AG04450 (cell line): ENCODE measurements at places on chromosomes 2 and 18.
A peak's percentile ranks its signal among the peaks of the same experiment; 100 is the strongest.

GRCh38 chr2:85926526-85926925, 37.7 kb upstream of the ST3GAL5 start:
- DNase-seq: no peak

GRCh38 chr2:214881647-214882202, 72.2 kb upstream of the BARD1 start:
- no peak for DNase-seq

GRCh38 chr2:233036162-233036838, 3.8 kb downstream of the NEU2 start:
- DNase-seq: no peak

GRCh38 chr18:59096098-59096789, 43.4 kb upstream of the SEC11C start:
- no peak for DNase-seq

DNA sequence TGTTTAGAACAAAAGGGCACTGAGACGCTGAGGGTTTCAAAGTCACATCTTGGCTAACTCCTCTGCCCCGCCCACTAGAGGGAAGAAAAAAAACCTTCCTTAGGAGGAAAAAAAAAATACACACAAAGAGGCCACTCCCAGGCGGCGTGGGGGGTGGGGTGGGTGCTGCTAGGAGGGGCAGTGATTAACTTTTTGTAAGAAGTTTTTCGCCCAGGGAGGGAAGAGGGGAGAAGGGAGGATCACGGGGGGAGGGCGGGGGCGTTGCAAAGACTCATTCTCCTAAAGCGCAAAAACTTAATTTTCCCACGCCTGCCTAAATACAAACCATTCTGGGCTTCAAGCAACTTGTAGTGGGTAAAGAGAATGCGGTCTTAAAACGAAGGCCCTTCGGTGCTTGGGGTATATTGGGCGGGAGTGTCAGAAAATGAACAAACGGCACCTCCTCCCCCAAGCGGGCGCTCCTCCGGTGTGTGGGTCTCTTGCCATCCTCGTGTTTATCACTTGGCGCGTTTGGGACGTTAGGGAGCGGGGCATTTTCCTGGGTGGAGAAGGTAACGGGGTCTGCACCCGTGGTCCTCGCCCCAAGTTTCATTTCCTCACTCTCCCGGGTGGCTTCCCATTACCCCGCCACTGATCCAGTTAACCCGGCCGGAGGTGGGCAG, 1.7 kb downstream of the CXCR4 start:
- no peak for DNase-seq

DNA sequence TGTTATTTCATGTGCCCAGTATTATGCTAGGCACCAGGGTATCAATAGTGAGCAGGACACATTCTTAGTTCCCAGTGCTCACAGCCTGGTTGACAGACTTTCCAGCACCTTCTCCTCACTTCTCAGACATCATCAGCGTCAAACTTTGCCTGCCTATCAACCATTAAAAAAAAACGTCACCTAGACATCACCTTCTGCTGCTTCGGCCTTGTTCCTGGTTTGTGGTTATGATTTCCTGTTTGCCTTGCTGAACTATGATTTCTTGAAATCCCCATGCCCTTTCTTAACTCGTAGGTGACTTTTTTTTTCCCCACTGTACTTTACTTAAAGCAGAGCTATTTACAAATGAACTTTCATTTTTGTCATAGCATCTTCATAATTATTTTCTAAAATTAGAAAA, 60.4 kb upstream of the NABP1 start:
- no peak for DNase-seq

DNA sequence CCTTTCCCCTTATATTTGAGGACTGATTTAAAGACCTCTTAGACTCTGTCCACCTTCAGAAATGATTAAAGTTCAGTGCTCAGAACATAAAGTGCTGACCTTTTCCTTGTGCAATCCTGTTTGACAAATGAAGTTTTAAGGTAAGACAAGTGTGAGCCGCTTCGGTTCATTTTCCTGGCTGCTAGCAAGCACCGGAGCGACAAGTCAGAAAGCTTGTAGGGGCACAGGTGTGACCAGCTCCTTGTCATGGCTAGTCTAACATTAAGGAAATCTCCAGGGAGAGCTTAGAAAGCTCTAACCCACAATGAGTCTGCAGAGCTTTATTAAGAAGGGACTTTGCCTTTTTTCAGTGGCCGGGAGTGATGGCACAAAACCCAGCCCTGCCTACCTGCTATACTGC, 2.3 kb upstream of the NCKAP5 start:
- DNase-seq: no peak

DNA sequence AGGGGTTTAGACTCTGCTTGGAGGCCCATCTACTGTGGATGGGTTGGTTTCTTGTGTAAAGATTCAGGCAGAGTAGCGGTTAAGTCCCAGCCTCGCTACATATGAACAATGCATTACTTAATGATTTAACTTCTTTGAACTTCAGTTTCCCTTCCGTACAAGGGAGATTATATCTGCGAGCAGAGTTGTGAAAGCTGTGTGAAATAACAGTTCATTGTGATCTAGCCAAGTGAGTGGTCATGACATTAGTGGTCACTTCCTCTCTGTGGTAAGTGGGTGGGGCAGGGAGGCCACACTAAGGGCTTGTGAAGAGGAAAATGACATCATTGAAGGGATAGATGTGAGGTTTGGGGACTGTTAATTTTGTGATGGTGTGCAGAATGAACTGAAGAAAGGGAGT, 14.1 kb upstream of the MEX3C start:
- DNase-seq: no peak

- no peak for DNase-seq
Measured at GRCh38 chr2:229774237-229774636, 59.9 kb upstream of the DNER start.

DNA sequence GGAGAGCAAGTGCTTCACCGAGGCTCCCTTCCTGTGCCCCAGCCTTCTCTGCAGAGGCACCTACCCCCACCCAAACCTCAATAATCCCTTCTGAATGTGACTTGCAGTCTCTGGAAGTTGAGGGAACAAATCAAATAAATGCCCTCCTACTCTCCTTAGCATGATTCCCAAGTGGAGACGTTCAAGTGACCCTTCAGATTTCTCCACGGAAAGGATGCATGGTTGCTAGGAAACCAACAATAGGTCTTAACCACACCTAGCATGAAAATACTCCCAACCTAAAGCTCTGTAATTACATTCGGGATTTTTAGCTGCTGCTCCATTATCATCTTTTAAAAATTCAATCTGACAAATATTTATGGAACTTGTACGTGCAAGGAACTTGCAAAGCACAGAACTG, 50.2 kb upstream of the CABLES1 start:
- no peak for DNase-seq

GRCh38 chr2:180327185-180327584, 320.1 kb upstream of the CWC22 start:
- DNase-seq: no peak

DNA sequence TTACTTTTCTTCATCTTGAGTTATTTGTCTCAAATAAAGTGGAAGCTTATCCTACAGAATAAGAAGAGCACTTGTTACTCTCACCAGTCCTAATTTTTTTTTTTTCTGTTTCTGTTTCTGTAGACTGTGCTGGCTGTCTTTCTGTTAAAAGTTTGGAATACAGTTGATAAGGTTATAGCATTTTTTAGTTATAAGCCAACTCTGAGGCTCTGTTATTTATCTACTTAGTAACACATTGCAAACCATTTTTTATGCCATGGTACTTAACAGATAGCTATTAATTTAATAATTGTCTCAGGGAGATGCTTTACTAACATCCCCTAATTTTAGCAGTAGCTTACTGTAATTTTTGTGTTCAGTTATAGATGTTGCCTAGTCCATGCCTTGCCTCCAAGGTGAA, 37.9 kb downstream of the CREB1 start:
- DNase-seq: no peak

DNA sequence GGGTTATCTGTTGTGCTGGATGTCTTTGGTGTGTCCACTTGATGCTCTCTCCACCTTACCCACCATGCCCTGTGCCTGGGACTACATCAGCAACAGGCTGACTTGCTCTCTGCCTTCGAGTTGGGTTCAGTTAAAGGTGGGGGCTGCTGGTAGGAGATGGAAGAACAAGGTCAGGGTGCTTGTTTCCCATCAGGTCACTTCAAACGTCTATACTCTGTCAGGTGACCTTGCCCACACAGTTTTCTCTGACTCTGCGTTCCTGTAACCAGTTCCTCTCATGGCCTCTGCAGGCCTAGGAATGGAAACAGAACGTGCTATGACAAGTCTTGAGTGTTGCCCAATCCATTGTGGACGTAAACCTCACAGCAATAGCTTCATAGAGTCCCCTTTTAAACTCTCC, 38.4 kb upstream of the PAPOLG start:
- DNase-seq: no peak

DNA sequence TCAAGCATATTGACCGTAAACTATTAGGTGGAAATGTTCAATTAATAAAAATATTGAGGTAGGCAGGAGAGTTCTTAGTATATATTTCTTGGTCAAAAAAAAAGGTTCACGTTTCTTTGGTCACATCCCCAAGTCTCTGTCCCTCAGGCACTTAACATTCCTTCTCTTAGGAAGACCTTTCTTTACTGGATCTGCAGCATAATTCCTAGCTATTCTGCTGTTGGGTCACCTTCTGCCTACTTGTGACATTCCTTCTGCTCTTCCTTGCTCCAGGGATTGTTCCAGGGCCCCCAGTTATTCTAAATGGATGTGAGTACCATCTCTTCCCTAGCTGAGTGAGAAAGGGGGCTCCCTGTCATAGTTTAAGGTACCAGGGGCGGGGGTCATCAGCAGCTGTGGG, 4.2 kb downstream of the UGP2 start:
- DNase-seq: no peak

DNA sequence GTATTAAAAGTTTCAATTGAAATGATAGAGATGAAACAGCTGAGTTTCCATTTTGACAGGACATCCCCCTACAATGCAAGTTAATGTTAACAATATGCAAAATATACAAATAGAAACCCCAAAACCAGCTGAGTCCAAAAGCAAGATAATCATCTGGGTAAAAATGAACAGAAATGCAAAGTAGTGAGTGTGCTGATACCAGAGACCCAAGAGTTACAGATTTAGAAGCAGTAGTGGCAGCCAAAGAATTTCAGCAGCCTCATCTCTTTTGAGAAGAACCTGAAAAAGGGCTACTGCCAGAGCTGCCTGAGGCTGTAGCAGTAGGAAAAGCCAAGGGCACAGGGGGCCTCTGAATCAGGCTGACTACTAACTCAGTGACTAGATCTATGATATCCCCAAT, 82.6 kb downstream of the THADA start:
- DNase-seq: no peak

DNA sequence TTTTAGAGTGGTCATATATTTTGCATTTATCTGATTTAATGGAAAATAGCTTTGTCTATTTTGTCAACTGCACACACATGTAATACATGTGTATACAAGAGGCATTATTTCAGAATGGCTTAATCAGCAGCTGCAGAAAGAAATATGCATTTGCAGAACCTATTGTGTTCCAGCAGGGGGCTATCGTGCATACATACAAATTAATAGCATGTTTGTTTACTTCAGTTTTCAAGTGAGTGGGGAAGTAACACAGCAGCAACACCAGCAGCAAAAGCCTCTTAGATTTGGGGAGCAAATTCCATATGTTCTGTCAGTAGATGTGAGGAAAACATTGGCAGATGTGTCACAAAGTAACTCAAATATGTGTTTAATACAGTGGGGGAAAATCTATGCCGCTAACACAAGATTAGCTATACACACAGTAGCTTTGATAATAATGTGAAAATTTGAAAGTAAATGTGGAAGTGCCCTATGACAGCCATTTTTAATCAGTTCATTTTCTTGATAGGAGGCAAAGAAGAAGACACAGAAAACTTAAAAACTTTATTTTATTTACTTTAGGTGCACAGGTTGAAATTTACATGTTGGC, 218.1 kb downstream of the WDR7 start:
- DNase-seq: peak; percentile 41

- DNase-seq: no peak
Measured at GRCh38 chr2:53114582-53114981, 653.0 kb upstream of the CHAC2 start.

- no peak for DNase-seq
Measured at GRCh38 chr2:239609607-239610310, 208.9 kb upstream of the HDAC4 start.

GRCh38 chr2:102081606-102082005, 60.9 kb upstream of the IL1R1 start:
- no peak for DNase-seq

GRCh38 chr18:24924066-24924716, 427.8 kb downstream of the ZNF521 start:
- no peak for DNase-seq

DNA sequence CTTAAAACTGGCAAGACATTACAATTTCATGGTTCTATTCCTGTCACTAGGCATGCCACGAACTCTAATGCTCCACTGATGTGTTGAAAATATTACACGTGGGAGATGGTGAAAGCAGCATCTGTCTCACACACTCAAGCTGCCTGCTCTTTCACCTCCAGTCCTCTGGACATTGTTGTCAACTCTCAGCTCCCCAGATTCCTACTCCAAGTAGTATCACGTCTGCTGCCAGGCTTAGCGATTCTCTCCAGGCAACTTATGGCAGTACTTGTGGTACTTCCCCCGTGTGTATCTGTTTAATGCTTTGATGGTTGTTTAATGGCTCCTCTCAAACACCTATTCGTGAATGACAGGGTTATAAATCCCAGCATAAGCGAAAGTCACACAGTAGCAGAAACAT, 103.8 kb downstream of the TMEFF2 start:
- DNase-seq: no peak

DNA sequence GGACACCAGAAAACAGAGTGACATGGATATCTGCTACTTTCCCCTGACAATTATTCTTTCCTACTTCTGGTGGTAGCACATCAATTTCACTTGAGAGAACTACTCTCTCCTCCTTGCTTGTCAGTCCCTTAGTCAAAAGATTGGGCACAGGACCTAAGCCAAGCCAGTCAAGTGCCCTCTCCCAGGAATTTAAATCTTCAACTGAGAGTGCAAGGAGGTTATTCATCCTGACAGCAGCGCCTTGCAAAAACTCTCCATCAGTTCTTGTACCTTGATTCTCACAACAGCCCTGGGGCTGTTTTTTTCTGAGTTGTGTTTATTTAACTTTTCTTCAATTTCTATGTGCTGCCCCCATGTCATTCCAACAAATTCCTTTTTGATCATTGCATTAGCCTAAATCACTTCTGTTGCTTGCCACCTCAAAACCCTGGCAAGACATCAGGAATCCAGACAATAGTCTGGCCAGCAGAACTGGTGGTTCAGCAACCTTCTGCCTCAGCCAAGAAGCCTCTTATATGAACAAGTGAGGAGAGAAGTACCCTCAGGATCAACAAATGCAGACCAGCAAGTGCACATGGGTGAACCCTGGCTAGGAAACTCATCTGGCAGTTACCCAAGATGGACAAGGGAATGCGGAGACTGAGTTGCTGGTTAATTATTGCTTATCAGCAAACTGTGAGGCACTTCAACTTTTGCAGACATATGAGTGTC, 19.4 kb downstream of the COL4A3 start:
- DNase-seq: no peak

DNA sequence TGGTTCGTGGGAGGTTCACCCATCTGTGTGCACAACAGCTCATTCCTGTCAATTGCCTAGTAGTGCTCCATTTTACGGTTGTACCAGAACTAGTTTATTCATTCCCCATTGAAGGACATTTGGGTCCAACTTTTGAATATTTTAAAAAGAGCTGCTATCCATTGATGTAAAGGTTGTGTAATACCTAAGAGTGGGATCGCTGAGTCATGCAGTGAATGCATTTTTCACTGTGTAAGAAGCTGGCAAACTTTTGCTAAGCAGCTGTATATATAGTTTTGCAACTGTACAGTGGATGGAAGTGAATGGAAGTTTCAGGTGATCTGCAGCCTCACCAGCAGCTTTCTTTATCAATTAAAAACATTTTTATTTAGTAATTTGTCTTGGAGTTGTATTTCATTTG, 104.5 kb downstream of the DCDC2C start:
- DNase-seq: peak; percentile 43
